MM.1S (cell line): ENCODE measurements at places on chromosomes 1 and 21.

- DNase-seq: no peak
- no peaks in the 10 kb centered on the region for H3K27me3 ChIP-seq
- H3K36me3 ChIP-seq: no peaks in the 10 kb centered on the region; the same call in 1 of the 2 replicates
- no peak overlapping the region for H3K27ac ChIP-seq
- H3K4me3 ChIP-seq: no peak overlapping the region
These were observed 13.6 kb downstream of the INAVA start for GRCh38 chr1:200908191-200908868.

DNA sequence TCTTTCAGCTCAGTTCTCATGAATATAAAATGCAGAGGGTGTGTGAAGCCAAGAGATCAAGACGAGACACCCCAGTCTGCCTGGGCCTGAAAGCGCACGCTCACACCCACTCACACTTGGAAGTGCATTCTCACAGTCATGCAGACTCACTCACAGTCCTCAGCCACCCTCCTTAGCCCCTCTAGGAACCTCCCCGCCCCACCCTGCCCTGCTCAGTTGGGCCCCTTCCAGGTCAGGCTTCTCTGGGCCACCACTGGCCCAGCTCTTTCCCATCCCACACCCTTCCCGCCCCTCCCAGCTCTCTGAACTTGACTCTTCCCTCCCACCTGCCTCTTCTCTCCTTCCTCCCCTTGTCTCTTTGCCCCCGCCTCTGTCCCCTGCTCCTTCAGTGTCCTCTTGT lies 93.8 kb downstream of the EPHB2 start:
- H3K27ac ChIP-seq: no peak overlapping the region
- no peak overlapping the region for H3K4me3 ChIP-seq
- peaks cover 91% of the 10 kb centered on the region for H3K27me3 ChIP-seq
- H3K36me3 ChIP-seq: no peaks in the 10 kb centered on the region
- no peaks in the 10 kb centered on the region for H3K4me1 ChIP-seq
- no peak for DNase-seq

DNA sequence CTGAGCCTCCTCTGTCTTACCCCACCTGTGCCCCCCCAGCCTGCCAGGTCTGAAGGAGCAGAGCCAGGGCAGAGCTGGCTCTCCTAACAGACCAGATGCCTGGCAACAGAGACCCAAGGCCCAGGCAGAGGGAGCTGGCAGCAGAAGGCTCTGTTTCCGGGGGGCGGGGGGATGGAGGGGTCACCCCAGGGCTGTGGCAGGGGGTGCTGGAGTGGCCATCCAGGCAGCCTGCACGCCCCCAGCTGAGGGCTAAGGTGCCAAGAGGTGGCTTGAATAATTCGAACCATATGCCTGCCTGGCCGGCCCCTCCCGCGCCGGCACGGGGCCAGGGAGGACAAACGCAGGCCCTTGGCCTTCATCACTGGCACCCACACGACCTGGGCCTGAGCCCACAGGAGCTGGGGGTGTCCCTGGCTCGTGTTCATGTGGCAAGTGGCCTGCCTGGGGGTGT lies 16.0 kb upstream of the PLEKHG5 start:
- H3K27ac ChIP-seq: no peak overlapping the region
- H3K36me3 ChIP-seq: no peaks in the 10 kb centered on the region
- DNase-seq: no peak
- H3K4me1 ChIP-seq: no peaks in the 10 kb centered on the region
- H3K27me3 ChIP-seq: peaks cover 73% of the 10 kb centered on the region

DNA sequence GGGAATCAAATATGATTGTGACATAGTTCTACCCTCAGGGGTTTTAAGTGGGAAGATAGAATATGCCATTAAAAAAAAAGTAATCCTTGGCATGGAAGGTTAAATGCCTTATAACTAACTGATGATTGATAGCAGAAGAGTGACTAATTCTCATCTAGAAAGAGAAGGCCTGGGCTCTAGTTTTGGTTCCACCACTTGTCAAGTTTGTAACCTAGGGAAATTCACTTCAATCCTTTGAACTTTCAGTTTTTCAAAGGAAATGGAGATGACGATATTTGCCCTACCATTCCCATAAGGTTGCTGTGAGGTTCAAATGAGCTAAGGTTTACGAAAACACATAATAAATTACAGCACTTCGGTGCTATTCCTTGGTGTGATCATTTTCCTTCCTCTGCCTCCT lies 88.5 kb downstream of the GPR88 start:
- DNase-seq: no peak
- no peaks in the 10 kb centered on the region for H3K4me1 ChIP-seq
- H3K27ac ChIP-seq: no peak overlapping the region

DNA sequence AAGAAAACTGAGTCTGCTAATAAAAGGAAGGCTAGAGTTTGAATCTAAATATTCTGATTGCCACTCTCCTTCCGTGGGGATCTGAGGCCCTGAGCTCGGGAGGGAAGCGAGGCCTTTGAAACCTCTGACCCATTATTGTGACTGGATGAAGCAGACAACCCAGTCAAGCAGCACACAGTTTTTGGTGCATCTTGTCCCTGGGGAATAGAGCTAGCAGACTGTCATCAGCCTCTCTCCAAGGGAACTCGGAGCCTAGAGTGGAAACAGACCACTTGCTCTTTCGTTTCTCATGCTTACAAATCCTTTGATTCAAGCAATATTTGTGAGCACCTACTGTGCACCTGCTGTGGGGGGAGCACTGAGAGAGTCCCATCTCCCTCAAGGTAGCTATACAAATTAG lies 133.2 kb upstream of the KLHDC7A start:
- H3K27me3 ChIP-seq: peaks cover 82% of the 10 kb centered on the region
- no peak for DNase-seq
- no peaks in the 10 kb centered on the region for H3K36me3 ChIP-seq
- no peaks in the 10 kb centered on the region for H3K4me1 ChIP-seq
- H3K4me3 ChIP-seq: no peak overlapping the region

GRCh38 chr1:166730299-166730888 lies 108.9 kb upstream of the POGK start:
- no peaks in the 10 kb centered on the region for H3K36me3 ChIP-seq
- H3K4me1 ChIP-seq: no peaks in the 10 kb centered on the region
- H3K4me3 ChIP-seq: no peak overlapping the region
- no peaks in the 10 kb centered on the region for H3K27me3 ChIP-seq
- H3K27ac ChIP-seq: no peak overlapping the region

- no peak overlapping the region for H3K27ac ChIP-seq
- no peak for DNase-seq
- no peaks in the 10 kb centered on the region for H3K4me1 ChIP-seq
- no peaks in the 10 kb centered on the region for H3K36me3 ChIP-seq
- no peaks in the 10 kb centered on the region for H3K27me3 ChIP-seq
These were observed 53.0 kb downstream of the BCAR3 start for GRCh38 chr1:93628681-93629080.

DNA sequence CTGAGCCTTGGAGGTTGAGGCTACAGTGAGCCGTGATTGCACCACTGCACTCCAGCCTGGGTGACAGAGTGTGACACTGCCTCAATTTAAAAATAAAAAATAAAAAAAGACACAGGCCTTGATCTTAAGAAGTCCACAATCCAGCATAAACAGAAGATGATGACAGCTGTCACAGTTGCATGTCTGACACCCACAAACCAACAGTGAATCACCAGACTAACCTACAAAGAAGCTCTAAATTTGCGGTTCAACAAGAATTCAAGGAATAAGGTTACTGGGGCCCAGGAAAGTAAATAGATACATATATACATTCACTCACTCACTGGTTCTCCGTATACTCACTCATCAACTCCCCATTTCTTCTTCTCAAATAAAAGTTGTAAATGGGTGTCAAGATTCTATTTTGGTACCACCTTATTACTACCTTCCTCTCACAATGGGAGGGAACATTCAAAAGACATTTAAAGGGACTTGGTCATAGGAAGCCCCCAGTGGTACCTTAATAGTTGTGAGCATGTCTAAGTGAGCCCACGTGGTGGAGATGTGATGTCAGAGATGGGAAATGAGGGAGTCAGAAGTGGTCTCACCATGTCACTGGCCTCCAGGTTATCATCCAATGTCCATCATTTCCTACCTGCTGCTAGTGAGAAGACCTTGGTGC lies 66.9 kb upstream of the PRDX6 start:
- no peaks in the 10 kb centered on the region for H3K36me3 ChIP-seq
- H3K4me1 ChIP-seq: peaks cover 7% of the 10 kb centered on the region
- H3K4me3 ChIP-seq: no peak overlapping the region
- DNase-seq: no peak
- no peaks in the 10 kb centered on the region for H3K27me3 ChIP-seq

GRCh38 chr1:53122201-53122885 lies 20.1 kb downstream of the SLC1A7 start:
- no peak overlapping the region for H3K27ac ChIP-seq
- no peaks in the 10 kb centered on the region for H3K4me1 ChIP-seq
- DNase-seq: no peak
- H3K4me3 ChIP-seq: no peak overlapping the region
- H3K27me3 ChIP-seq: no peaks in the 10 kb centered on the region
- no peaks in the 10 kb centered on the region for H3K36me3 ChIP-seq

DNA sequence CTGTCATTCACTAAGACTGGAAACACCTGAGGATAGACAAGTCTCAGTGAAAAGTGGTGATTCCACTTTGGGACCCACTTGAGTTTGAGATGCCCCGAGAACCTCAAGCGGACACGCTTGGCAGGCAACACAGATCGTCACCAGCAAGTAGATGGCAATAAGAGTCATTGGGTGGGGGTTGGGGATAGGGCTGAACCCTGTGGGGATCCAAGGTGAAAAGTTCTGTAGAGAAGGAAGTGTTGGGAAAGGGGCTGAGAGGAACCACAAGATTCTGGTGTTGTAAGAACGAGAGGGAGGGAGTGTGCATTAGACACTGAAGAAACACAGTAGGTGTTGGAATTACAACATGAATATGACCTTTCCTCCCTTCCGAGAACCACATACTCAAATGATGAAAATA lies 45.4 kb upstream of the TDRD10 start:
- no peaks in the 10 kb centered on the region for H3K27me3 ChIP-seq
- DNase-seq: no peak
- no peak overlapping the region for H3K27ac ChIP-seq
- peaks cover 10% of the 10 kb centered on the region for H3K4me1 ChIP-seq
- peaks cover 11% of the 10 kb centered on the region for H3K36me3 ChIP-seq
